CD14-positive monocyte (primary cell): ENCODE measurements at places on chromosomes 1 and 21. TPM values are rescaled to one million over a fixed set of nuclear protein-coding genes. Genes with fewer than 3 reads are reported as not detected.

DNA sequence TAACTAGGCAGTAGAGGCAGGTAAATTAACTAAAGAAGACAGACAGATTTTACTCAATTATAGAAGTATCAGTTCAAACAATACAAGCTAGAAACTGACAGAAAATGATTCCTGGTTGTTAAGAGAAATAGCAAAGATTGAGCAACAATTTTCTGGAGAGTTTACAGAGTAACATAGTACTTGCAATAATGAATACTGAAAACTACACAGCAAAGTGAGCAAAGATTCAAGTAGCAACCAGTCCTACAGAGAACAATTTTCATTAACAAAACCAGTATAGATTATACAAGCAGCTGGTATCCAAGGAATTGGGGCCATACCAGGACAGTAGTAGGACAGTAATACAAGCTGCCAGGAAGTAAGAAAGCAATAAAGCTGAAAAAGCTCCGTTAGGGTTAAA, 37.6 kb downstream of the EYA3 start:
- peak overlapping the region; percentile 22 for H3K27ac ChIP-seq
- no peak overlapping the region for H3K4me3 ChIP-seq
- no peak for DNase-seq
- no peaks in the 10 kb centered on the region for H3K27me3 ChIP-seq
- peaks cover 73% of the 10 kb centered on the region for H3K36me3 ChIP-seq

MX1 gene
- polyA plus RNA-seq = 60.5 TPM

DNA sequence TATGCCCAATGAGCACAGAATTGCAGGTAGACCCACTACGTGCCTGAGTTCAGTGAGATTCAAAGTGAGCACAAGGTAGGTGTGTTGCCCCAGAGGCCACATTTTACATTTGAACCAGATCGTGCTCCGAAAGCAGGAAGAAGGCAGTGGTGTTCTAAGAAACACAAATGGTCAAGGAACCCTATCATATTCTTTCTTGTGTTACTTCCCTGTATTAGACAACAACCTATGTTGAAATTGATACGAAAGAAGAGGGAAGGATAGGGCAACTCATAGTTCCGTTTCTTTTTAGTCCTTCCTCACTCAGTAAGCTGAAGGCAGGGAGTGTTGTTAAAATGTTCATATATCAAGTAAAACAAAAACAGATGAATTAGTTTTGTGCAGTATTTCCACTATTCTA, 33.9 kb downstream of the OLFML2B start:
- no peaks in the 10 kb centered on the region for H3K36me3 ChIP-seq
- H3K4me1 ChIP-seq = peaks cover 28% of the 10 kb centered on the region
- H3K27ac ChIP-seq = peak overlapping the region; percentile 46
- H3K4me3 ChIP-seq = peak overlapping the region; percentile 25

CYP4A22 gene
- polyA plus RNA-seq = not detected

DNA sequence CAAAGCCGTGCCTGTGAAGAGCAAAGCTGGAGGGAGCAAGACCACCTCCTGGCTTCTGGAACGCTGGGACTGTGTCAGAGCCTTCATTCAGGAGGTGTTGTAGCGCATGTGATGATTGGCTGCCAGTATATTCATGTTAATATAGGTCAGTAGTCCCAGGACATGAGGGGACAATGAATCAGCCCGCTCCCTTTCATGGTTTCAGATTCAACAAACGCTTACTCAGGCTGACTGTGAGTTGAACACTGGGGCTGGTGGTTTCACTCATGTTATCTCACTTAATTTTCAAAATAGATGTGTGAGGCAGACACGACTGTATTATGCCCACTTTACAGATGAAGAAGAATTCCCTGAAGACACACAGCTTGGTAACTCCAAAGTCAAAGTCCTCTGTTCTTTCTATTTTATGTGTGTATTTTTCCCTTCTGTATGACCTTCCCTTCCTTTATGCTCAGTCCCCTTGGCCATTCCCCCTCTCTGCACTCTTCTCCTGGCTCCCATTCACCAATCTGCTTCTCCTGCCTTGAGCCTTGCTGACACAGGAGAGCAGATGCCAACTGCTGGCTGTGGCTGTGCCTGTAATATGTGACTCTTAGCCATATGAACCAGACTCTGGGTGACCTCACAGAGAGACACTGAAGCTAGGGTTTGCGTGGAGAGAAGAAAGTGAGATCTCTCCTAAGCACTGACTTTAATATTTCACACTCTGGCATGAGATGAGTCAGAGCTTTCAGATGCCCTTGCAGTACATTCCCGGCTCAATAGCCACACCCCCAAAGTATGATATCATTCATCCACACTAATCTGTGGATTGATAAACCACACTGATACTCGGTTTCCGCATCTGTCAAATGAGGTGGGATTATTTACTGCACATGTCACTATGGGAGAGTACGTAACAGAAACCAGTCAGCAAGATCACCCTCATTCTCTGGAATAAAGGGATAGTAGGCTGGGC, 31.4 kb upstream of the KIRREL1 start:
- peaks cover 30% of the 10 kb centered on the region for H3K27me3 ChIP-seq
- H3K4me1 ChIP-seq = peaks cover 4% of the 10 kb centered on the region
- H3K4me3 ChIP-seq = no peak overlapping the region

GRCh38 chr21:29378832-29379231, 80.1 kb downstream of the BACH1 start:
- no peak overlapping the region for H3K4me3 ChIP-seq
- peaks cover 5% of the 10 kb centered on the region for H3K4me1 ChIP-seq
- peaks cover 2% of the 10 kb centered on the region for H3K36me3 ChIP-seq
- H3K27me3 ChIP-seq = no peaks in the 10 kb centered on the region
- no peak overlapping the region for H3K27ac ChIP-seq
- no peak for DNase-seq

TNFRSF18 gene
- not detected for polyA plus RNA-seq

- H3K4me1 ChIP-seq = no peaks in the 10 kb centered on the region
- H3K36me3 ChIP-seq = no peaks in the 10 kb centered on the region
- no peak for DNase-seq
Measured at GRCh38 chr1:74431531-74431930, 80.9 kb downstream of the LRRC53 start.
